ENCODE measurements at places on chromosomes 4 and X. TPM values are rescaled to one million over a fixed set of nuclear protein-coding genes. Genes with fewer than 3 reads are reported as not detected.

The CXCL11 gene
- total RNA-seq = 1.3 TPM

DNA sequence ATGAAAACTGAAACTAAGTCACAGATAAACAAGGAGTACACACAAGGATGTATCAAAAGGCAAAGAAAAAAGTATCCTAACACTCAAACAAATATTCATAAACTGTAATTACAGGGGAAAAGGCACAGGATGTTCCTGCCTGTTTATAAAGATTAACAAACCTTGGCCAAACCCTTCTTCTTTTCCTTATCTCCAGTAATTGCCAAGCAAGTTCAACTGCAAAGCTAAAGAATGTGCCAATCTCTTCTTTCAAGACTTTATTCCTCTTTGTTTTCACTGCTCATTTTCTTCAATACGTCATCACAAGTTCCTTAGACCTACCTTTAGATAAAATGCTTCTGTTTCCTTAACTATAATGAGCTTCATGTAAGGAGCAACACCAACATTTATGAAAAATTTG is 171.2 kb downstream of the AMELX start:
- no peak overlapping the region for H3K4me3 ChIP-seq
- H3K36me3 ChIP-seq = no peaks in the 10 kb centered on the region
- H3K4me1 ChIP-seq = no peaks in the 10 kb centered on the region
- H3K27me3 ChIP-seq = no peaks in the 10 kb centered on the region
- H3K27ac ChIP-seq = no peak overlapping the region

The EIF4E gene
- total RNA-seq = 7.0 TPM

- no peak overlapping the region for H3K4me3 ChIP-seq
- no peaks in the 10 kb centered on the region for H3K36me3 ChIP-seq
These were observed 67.8 kb upstream of the LSM6 start for GRCh38 chr4:146107587-146108240.

DNA sequence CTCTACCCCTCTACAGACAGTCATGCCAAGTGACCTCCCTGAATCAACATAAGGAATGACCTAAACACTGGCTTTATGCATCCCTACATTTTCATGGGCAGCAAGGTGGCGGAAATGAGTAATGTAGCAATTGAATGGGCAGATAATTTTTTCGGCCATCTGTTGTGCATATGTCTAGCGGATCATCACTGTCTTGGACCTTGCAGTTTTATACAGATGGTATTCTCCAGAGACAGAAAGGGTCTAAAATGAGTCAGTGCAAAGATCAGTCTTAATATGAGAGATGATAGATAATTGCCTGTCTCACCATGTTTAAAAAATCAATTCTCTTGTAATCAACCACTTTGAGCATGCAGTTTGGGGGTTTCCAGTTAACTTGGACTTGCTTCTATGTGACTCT is 177.3 kb upstream of the DKK2 start:
- H3K27ac ChIP-seq = no peak overlapping the region
- no peak overlapping the region for H3K4me3 ChIP-seq
- H3K36me3 ChIP-seq = no peaks in the 10 kb centered on the region
- no peak for DNase-seq

DNA sequence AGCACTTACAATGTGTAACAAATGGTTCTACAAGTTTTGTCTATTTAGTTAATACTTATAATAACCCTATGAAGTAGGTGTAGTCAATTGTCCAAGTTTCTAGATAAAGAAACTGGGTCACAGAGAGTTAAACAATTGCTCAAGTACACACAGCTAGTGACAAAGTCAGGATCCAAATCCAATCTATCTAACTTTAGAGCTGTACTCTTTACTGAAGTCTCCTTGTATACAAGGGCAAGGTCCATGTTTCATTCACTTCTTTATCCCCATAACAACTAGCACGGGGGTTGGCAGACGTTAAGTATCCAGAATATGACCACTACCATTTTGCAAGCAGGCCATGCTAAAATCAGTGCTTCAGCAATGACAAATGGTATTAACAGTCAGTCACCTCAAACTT is 141.0 kb downstream of the CHM start:
- DNase-seq = no peak
- H3K27ac ChIP-seq = no peak overlapping the region
- H3K36me3 ChIP-seq = no peaks in the 10 kb centered on the region

The PDZD4 gene
- total RNA-seq = 4.6 TPM

The IBSP gene
- total RNA-seq = not detected

The CT83 gene
- total RNA-seq = not detected

DNA sequence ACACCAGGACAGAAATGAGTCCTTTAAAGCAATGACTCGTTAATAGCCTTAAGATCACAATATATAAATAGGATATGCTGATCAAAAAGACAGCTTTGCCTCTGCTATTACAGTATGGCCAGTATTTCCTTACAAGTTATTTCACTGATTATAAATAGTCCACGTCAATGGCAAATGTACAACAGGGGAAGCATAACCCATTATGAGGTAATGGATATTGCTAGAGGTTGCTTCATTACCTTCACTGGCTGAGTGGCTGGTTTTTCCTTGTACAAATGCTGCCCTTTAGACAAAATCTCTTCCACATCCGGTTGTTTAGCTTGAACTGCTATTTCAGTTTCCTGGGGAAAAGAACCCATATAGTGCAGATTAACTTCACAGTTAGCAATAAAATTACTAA is 764.6 kb upstream of the FTHL17 start:
- no peaks in the 10 kb centered on the region for H3K4me1 ChIP-seq
- no peaks in the 10 kb centered on the region for H3K36me3 ChIP-seq
- H3K27me3 ChIP-seq = no peaks in the 10 kb centered on the region
- H3K27ac ChIP-seq = no peak overlapping the region
- H3K4me3 ChIP-seq = no peak overlapping the region
- DNase-seq = no peak

DNA sequence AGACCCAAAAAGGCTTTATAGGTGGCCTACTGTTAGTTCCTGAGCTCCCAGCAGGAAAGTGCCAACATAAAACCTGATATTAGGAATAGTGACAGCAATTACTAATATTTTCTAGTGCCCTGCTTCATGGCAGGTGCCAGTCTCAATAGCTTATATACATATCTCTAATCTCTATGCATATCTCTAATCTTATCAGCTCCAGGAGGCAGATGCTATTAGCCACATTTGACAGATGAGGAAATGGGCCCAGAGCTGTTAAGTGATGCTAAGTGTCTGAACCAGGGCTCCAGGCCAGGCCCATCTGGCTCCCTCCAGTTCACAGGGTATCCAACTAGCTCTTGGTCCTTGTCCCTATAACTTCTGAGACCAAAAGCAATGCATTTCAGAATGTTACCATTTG is 142.5 kb downstream of the CHIC2 start:
- no peak overlapping the region for H3K4me3 ChIP-seq
- H3K27ac ChIP-seq = no peak overlapping the region
- H3K4me1 ChIP-seq = no peaks in the 10 kb centered on the region
- H3K36me3 ChIP-seq = no peaks in the 10 kb centered on the region

The PUDP gene
- 22.2 TPM for total RNA-seq

DNA sequence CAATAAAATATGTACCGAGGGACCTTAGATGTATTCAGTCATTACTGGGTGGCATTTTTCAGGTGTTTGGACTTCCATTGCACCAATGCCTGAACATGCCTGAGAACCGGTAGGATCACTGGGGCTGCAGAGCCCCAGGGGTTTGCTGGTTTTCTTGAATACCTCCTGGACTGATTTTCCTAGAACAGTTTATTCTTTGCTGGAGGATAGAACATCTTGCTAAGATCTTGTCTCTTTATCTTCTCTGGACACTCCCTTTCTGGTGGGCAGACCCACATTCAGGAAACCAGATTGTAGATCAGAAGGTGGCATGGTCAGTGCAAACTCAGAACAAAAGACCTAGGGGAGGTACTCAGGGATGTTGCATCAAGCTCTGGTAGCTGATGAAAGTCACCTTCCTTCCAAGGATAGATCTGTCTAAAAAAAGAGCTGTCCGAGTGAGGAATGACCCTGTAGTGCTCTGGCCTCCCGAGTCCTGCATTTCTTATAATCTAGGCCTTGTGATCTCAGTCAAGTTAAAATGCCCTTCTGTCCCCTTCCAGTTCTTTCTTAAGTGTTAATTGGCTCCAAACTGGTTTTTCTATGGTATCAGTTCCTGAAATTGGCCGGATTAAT is 84.8 kb downstream of the CLDN34 start:
- H3K36me3 ChIP-seq = no peaks in the 10 kb centered on the region
- no peak overlapping the region for H3K27ac ChIP-seq
- no peaks in the 10 kb centered on the region for H3K27me3 ChIP-seq
- H3K4me3 ChIP-seq = no peak overlapping the region

- DNase-seq = no peak
- H3K4me1 ChIP-seq = no peaks in the 10 kb centered on the region
- no peaks in the 10 kb centered on the region for H3K27me3 ChIP-seq
- no peak overlapping the region for H3K4me3 ChIP-seq
These were observed 483.6 kb downstream of the SH2D1A start for GRCh38 chrX:124829930-124830329.

DNA sequence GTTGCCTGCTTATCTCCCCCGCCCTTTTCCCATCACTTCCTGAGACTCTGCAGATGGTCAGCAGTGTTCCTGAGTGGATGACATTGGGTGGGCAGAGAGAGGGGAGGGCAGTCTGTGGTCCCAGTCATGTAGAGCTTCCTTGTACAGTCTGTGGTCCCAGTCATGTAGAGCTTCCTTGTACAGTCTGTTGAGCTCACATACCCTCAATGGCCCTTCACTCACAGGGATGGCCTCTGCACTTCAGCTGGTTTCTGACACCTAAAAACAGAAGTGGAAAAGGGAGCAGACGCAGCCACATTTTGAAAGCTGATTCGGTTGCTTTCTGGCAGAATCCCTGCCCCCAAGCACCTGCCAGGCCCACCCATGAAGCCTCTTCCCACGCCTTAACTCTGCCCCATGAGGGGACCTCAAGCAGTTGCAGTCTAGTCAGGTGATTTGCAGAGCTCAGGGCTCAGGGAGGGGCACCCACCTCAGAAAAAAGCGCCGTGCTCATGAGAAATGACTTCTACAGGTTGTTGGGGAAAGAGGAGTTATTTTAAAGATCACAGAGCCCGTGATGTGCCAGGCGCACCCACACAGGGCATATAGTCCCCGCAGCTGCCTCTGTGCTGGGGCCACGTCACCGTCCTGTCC is 3.6 kb upstream of the TMEM271 start:
- H3K27me3 ChIP-seq = peaks cover 77% of the 10 kb centered on the region
- H3K4me1 ChIP-seq = peaks cover 25% of the 10 kb centered on the region
- no peaks in the 10 kb centered on the region for H3K36me3 ChIP-seq
- no peak overlapping the region for H3K27ac ChIP-seq
- no peak for DNase-seq

The PABPC4L gene
- 6.6 TPM for total RNA-seq

GRCh38 chrX:13547671-13548070 is 21.7 kb upstream of the EGFL6 start:
- H3K36me3 ChIP-seq = no peaks in the 10 kb centered on the region
- no peak overlapping the region for H3K27ac ChIP-seq
- no peak overlapping the region for H3K4me3 ChIP-seq

The CXCL8 gene
- total RNA-seq = not detected

GRCh38 chr4:167622481-167623240 is 388.4 kb upstream of the SPOCK3 start:
- H3K4me1 ChIP-seq = no peaks in the 10 kb centered on the region
- H3K36me3 ChIP-seq = no peaks in the 10 kb centered on the region
- no peak overlapping the region for H3K27ac ChIP-seq
- DNase-seq = peak; percentile 79

The RTL3 gene
- total RNA-seq = not detected

DNA sequence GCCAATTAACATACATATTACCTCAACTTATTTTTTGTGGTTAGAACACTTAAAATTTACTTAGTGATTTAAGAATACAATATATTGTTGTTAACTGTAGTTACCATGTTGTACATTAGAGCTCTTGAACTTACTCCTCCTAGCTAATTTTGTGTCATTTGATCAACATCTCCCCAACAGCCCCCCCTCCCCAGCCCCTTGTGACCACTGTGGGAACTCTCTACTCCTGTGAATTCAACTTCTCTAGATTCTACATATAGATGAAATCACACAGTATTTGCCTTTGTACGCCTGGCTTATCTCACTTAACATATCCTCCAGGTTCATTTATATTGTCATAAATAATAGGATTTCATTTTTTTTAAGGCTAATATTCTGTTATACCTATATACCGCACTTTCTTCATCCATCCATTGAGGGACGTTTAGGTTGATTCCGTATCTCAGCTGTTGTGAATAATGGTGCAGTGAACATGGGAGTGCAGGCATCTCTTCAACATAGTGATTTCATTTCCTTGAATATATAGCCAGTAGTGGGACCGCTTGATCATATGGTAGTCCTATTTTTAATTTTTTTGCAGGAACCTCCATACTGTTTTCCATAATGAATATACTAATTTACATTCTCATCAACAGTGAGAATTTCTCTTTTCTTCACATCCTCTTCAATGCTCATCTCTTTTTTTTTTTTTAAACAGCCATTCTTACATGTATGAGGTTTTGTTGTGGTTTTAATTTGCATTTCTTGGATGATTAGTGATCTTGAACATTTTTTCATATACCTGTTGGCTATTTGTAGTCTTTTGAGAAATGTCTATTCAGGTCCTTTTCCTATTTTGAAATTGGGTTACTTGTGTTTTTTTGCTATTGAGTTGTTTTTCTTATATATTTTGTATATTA is 66.8 kb downstream of the RAPGEF2 start:
- H3K36me3 ChIP-seq = no peaks in the 10 kb centered on the region
- DNase-seq = no peak
- H3K4me3 ChIP-seq = no peak overlapping the region
- H3K4me1 ChIP-seq = peaks cover 4% of the 10 kb centered on the region

GRCh38 chr4:145939441-145939750 is 773 bp upstream of the ZNF827 start:
- peak overlapping the region; percentile 90 for H3K4me3 ChIP-seq
- no peak overlapping the region for H3K27ac ChIP-seq
- peak; percentile 30 for DNase-seq
- H3K36me3 ChIP-seq = no peaks in the 10 kb centered on the region

DNA sequence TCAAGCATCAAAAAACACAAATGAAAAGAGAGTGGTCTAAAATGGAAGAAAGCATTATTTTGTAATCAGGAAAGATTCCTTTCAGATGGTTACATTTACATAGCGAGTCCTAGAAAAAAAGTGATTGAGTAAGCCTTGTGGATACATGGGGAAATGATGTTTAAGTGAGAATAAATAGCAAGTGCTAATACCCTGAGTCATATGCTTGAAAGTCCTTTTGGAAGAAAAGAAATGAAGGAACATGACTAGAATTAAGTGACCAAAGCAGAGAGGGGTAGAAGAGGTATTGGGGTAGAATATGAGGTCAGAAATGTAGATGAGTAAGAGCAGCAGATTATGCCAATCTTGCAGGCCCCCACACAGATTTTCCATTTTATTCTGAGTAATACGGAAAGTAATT is 814.8 kb upstream of the GRID2 start:
- no peaks in the 10 kb centered on the region for H3K36me3 ChIP-seq
- DNase-seq = no peak
- H3K4me3 ChIP-seq = no peak overlapping the region
- H3K4me1 ChIP-seq = no peaks in the 10 kb centered on the region

Data from stomach (tissue), 19 donors.